ENCODE measurements at places on chromosomes 16 and 17.

DNA sequence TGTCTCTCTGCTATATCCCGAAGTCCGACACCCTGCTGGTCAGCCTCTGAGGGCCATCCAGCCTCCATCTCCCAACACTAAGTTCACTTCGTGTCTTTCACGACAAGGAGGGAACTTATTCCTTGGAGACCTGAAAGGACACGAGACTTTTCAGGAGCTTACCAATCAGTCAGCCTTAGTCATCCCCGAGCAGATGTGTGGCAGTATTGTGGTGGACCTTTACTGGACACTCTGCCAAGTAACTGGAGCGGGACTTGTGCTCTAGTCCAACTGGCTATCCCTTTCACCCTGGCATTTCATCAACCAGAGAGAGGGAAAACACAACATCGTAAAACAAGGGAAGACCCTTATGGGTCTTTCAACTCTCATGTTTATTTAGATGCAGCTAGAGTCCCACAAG lies 87.1 kb downstream of the EMP2 start:
- no peak for DNase-seq

GRCh38 chr17:40091691-40092397 lies 8.5 kb downstream of the NR1D1 start:
- DNase-seq: no peak

- DNase-seq: no peak
Measured at GRCh38 chr16:27231692-27232060, 28.4 kb downstream of the KDM8 start.

- no peak for DNase-seq
Measured at GRCh38 chr16:86739178-86739577, 160.8 kb downstream of the FOXL1 start.

- DNase-seq: no peak
Measured at GRCh38 chr16:89173174-89173921, 1.8 kb downstream of the CDH15 start.

- no peak for DNase-seq
Measured at GRCh38 chr17:65389426-65389825, 172.0 kb downstream of the AXIN2 start.

DNA sequence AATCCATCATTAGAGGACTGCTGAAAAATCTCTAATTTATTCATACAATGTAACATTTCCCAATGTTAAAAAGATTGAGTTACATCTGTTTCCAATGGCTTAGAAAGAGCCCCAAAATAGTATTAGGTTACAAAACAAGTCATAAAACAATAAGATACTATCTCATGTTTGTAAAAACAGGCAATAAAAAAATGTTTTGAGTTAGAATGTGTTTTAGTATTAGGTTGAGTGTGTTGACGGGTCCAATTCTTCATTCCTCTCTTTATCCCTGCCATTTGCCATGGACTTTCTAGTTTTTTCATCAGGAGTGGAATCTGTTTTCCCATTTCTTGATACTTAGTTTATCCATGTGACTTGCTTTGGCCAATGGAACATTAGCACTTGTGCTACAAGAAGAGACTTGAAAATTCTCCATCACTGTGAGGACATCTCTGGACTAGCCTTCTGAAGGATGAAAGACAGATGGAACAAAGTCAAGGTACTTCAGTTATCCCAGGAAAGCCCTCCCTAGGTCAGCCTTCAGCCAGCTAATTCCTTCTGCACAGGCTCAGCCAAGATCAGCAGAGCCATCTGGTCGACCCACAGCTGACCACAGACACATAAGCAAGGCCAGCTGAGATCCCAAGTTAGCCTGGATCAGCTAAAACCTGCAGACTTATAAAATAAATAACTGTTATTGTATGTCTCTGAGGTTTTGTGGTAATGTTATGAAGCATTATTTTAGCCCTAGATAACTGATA lies 83.3 kb downstream of the HS3ST3A1 start:
- DNase-seq: no peak

DNA sequence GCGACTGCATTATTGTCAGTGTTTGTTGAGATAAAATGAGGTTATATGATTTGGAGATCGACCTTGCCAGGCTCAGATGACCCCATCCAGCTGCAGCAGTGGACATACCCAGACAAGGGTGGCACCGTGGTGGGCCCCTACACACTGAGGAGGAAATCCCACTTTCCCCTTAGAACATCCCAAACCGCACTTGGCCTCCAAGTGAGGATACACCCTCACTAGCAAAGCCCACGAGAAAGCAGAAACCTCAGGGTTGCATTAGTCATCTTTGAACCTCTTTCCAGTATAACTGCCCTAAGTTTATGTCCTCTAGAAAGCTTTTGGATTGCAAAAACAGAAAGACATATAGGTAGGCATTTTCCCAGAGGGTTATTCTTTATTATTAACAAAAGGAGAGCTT lies 101.5 kb downstream of the CLEC16A start:
- no peak for DNase-seq

GRCh38 chr16:29909391-29909790 lies 9.1 kb downstream of the ASPHD1 start:
- DNase-seq: no peak

- DNase-seq: no peak
Measured at GRCh38 chr17:10624969-10625368, 32.1 kb downstream of the MYH3 start.

DNA sequence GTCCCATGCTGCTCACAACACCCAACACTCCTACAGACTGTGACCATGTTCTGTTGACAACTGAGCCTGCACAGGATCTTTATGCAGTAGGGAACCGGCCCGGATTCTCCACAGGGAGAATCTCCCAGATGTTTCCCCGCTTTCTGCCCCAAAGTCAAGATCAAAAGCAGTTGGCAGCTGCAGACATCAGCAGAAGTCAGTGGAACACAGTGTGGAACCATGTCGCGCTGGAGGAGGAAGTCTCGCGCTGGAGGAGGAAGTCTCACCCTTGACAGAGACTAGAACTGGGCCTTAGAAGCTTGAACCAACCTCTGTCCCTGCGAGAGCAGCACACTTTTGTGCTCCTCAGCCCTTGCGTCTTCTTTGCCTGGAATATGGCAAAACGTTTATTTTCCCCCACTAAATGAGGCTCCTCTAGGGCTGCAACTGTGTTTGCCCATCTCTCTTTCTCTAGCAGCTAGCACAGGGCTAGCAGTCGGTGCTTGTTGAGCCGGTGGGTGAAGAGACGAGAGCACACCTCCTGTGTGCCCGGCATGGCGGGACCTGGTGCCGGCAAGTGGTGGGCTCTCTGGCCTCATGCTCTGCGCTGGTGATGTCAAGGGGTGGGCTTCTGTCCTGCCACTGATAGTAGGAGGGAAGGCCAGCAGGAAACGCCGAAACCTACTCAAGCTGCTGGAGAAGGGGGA lies 2.1 kb upstream of the MRC2 start:
- DNase-seq: peak; percentile 19

GRCh38 chr17:64231567-64232141 lies 31.4 kb downstream of the TEX2 start:
- DNase-seq: no peak

DNA sequence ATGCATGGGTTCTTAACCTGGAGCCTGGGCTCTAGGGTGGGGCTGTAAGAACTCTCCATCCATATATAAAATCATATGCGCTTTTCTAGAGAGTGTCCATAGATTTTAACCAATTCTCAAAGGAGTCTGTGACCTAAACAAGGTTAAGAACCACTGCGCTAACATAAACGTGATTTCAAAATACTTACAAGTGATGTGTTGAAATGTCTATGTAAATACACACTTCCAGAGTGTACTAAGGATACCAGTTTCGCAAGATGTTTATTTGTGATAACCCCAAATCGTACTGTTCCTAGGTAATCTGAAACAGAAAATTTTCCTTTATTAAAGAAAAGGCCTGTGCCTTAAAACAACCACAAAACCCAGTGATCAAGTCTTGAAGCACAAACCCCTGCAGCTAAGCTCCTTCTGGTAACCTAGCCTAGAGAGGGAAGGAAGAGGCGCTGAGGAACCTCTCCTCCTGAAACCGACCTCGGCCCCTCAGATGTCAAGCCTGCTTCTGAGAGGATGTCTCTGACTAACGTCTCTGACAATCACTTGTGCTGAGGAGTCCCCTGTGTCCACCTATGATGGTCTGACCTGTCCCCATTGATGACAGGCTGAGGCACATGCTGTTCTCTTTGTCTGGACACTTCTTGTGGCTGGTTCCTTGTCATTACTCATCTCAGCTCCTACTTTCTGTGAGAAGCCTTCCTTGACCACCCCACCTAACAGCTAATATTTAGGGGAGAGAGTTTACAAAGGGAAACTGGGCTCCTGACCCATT lies 32.2 kb downstream of the SNN start:
- no peak for DNase-seq

DNA sequence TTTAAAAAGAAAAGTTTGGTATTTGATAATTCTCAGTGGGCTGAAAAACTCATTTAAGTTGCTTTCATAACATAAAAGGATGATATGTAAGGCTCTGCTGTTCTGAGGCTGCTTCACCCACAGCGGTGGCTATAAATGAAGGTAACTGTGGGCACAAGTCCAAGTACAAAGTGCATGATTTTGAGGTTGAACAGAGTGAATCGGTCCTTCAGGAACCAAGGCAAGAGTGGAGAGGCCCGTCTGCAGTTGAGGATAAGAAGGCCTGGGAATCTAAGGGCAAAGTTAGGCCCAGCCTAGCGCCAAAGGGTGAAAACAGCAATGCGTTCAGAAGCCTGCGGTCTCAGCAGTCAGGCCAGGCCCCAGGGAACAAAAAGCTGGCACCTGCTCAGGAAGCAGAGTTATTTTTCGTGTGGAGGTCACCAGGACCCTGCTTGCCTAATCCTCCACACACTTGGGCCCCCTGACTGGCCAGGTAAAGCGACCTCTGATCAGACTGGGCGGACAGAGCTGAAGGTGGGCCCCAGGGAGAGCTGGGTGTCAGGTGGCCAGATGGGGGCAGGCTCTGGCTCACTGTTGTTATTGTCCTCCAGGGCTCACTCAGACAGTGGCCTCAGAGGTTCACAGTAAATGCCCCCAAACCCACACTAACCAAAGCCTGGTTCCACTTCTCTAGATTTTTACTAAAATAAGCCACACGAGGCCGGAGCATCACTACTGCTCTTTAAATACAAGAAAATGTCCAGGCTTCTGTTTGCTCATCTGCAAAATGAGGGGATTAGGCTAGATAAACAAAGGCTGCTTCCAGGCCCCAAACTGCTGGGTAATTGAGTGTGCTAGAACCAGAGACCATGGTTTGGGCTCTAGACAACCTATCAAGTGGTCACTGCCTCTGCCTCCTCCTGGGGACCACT lies 46.5 kb downstream of the TEX2 start:
- DNase-seq: peak; percentile 70

DNA sequence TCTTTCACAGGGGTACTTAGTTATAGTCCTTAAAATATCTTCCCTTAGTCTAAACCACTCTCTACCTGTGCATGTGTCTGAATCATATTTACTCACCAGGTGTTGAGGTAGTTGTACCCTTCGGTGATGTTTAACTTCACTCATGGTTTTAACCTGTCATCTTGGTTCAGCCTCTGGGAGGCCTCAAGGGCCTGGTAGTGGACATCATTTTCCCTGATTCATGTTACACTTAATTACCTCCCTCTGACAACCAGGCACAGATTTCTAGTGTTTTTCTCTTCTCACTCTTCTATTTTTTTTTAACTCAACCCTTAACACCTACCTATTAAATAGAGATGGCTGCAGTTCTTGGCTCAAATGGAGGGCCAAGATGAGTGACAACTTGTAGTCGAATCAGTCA lies 505.4 kb downstream of the TMEM114 start:
- DNase-seq: no peak

DNA sequence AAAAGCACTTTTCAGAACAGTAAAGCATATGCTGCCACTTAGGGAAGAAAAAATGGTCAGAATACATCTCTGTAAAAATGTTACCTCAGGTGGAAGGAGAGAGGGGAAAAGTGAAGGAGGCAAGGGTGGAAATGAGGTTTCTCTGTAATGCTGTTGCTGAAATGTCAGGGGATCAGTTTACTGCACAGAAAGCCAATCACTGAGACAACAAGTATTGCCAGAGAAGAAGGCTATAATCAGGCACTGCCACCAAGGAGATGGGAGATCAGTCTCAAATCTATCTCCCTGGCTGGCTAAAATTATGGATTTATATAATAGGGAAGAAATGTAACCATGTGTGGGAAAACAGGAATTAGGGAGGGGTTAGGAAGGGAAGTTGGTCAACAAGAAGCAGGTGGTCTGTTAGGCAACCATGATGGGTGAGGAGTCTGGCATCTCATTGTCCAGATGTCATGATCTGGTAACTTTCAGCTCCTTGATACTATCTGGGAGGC lies 27.7 kb upstream of the GUCY2D start:
- DNase-seq: no peak

DNA sequence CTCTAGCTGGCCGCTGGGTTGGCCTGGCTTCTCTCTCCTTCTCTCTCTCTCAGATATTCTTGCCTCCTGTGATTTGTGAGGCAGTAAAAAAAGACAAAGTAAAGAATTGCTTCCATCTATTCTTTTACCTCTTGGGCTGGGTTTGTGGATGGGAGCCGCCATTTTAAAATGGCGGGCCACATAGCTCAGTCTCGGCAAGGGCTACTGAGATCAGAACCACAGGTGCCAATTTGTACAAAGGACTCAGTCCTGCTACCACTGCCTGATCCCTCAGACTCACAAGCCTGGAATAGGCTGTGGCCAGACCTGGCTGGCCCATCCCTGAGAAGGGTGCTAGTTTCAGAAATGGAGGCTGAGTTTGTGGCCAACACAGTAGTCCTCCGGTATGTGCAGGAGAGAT lies 24.1 kb downstream of the NOD2 start:
- DNase-seq: no peak

DNA sequence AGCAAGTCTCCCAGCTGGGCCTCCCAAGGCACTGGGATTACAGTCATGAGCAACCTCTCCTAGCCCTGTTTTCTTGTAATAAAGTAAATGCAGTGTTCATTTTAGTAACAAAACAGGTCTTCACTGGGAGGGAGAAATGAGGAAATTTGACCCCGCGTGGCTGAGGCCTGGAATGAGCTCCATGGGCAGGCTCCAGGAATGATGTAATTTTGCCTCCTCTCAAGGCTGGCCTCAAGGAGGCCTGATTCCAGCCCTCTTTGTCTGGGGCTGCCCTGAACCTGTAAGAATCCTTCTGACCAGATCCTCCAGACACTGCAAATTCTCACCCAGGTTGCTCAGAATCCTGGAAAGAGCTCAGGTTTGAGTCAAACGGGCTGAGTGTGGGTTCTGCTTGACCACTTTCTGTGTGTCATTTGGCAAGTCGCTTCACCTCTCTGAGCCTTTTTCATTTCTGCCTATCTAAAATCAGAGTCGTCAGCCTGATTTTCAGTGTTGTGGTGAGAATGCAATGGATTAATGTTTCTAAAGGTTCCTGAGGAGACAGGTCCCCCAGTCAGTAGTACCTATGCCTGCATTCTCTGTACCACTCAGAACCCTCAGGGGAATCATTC lies 57.1 kb downstream of the RAB11FIP4 start:
- no peak for DNase-seq
